Activated CD4-positive, alpha-beta T cell treated with anti-CD3 and anti-CD28 coated beads, Interleukin-2, amount 50 U/mL, for 1 hour (primary cell): ENCODE measurements at places on chromosomes 11 and 22.

- no peak for DNase-seq
Measured at GRCh38 chr11:6655790-6656583, at the start of gene DCHS1. Gene DCHS1, minus strand, starts transcription at chr11:6655809. Its CDS starts 14,196 bp downstream, at chr11:6641613.

GRCh38 chr22:25139062-25139461, 60.6 kb upstream of the CRYBB3 start:
- no peak for DNase-seq

GRCh38 chr22:41596776-41597634, 7.4 kb upstream of the PMM1 start:
- peak; percentile 29 for DNase-seq

GRCh38 chr11:33889296-33889695, 2.6 kb downstream of the LMO2 start:
- no peak for DNase-seq

- no peak for DNase-seq
Measured at GRCh38 chr22:39655004-39655579, 84.5 kb downstream of the CACNA1I start.

DNA sequence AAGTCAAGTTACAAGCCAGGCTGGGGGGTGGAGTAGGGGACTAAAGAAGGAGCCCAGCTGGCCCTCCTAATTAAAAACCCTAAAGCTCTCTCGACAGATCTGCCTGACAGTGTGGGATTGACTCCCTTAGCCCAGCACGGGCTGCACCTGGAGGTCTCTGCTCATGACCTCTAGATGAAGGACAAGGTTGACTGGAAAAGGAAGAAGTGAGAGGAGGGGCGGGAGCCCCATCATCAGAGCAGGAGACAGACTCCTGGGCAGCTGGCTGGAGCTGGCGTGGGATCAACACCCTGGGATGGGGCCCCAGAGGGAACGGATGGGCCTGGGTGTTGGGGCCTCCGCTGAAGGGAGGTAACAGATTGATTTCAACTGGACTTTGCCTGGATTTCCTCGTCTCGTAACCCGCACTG, 46.1 kb downstream of the RPUSD4 start:
- DNase-seq, result no peak

DNA sequence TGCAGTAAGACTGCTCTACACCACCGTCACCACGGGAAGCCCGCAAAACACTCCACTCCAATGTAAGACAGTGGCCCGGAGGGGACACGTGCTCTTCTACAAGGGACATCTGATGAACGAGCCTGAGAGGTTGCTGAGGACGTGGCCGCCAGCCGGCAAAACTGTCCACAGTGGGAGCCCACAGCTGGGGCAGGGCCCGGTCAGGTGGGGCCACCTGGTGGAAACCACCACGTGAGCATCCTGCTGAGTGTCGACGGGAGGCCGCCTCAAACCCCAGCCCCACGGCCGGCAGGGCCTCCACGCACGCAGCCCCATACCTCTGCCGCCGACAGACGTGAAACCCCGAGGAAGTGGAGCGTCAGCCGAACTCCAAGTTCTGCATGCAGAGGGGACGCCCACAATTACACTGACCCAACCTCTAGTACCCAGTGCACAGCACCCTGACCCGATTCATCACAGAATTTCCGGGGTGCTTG, 42.6 kb downstream of the BRD1 start:
- DNase-seq, result no peak
